NCI-H1436 treated with DMSO at 0.1 percent for 48 hours (cell line): ENCODE measurements at places on chromosomes 4 and X.

DNA sequence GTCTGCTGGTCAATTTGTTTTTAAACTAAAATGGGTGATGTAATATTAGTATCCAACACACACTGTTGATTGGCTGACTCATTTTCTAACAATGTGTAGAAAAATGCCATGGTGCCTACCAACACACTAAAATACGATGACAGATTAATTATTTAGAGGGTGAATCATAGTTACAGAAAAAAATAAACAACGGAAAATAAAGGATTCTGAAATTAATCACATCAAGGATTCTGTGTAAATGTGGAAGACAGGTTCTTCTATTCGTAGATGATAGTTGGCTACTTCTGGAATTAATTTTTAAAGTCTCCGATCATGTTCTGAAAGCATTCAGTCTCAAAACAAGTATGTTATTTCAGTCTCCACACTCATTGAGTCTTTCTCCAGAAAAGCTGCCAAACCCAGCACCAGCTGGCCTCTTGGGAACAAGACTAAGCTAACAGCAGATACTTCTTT is 8.2 kb upstream of the IQCM start:
- DNase-seq, result no peak

GRCh38 chr4:53322696-53323095 is 43.2 kb downstream of the SCFD2 start:
- no peak for DNase-seq

GRCh38 chrX:96833333-96833732 is 50.4 kb upstream of the RPA4 start:
- no peak for DNase-seq

GRCh38 chrX:45758319-45758718 is 557.6 kb upstream of the DIPK2B start:
- no peak for DNase-seq

GRCh38 chr4:75831856-75832405 is 70.3 kb downstream of the PPEF2 start:
- peak; percentile 4 for DNase-seq
